Inflammatory macrophage (primary cell): ENCODE measurements at places on chromosomes 11 and 22.

- peak; percentile 91 for DNase-seq
Observed at GRCh38 chr22:46774253-46774979, 12.0 kb downstream of the TBC1D22A start.

GRCh38 chr11:134272381-134273316, 3.5 kb upstream of the GLB1L3 start:
- no peak for DNase-seq

DNA sequence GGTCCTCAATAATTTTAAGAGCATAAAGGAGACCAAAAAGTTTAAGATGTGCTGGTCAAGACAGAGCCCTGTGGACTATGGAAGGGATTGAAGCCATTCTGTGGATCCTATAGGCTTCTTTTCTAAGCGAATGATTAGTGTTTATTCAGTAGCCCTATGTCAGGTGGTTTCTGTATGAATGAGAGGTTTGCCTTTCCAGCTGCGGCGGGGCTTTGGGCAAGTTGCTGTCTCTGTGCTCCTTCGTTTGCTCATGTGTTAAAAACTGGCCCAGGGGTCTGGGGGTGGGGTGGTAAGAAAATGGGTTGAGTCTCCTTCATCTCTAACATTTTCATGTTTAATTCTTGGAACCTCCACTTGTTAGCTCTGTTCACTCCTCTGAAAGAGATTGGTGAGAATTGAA, 105.3 kb downstream of the PTPRJ start:
- no peak for DNase-seq

DNA sequence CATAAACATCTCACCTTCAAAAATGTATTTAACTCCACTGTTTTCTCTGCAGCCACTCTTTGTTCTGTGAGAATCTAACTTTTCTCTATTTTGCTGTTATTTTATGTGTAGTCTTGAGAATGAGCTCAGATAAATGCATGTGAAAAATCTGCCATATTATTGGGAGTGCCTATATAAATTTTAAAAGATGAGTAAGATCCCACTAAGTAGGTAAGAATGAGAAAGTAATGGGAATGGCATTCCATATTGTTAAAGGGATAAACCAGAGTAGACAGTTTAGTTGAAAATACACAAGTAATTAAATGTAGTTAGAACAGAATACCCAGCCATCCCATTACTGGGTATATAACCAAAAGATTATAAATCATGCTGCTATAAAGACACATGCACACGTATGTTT, 817.2 kb downstream of the FAM181B start:
- DNase-seq: no peak

- no peak for DNase-seq
Observed at GRCh38 chr22:50737728-50738648, at the start of gene ACR. TSS of gene ACR (plus strand) at chr22:50738204. CDS start at chr22:50738236, 32 bp downstream.

GRCh38 chr11:34468209-34468841, 29.6 kb downstream of the CAT start:
- peak; percentile 66 for DNase-seq

DNA sequence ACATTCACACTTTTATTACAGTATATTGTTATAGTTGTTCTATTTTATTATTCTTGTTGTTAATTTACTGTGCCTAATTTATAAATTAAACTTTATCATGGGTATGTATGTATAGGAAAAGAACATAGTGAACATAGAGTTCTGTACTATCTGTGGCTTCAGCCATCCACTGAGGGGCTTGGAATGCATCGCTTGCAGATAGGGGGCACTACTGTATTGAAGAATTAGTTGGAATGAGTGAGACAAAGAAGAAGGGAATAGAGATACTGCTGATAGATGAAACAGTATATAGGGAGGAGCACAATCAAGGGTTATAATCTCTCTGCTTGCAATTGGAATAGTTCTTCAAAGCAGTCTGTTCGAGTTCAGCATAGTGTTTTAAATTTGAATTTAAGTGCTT, 432.2 kb downstream of the RAB38 start:
- DNase-seq: no peak

DNA sequence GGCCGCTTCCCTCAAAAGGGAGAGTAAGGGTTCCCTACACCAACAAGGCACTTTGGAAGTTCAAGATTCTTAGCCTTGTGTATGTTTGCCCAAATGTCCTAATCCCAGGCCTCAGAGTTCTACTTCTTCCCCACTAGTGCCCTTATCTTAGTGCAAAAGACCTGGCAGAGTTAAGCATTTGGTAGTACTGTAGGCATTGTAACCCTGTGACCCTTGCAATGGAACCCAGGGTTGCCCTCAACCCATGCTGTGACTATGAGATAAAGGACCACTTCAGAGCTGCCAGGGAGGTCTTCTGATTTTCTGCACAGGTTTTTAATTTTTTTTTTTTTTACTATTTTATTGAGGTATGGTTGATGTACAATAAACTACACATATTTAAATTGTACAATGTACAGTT, 65.1 kb downstream of the C11orf65 start:
- DNase-seq: no peak

DNA sequence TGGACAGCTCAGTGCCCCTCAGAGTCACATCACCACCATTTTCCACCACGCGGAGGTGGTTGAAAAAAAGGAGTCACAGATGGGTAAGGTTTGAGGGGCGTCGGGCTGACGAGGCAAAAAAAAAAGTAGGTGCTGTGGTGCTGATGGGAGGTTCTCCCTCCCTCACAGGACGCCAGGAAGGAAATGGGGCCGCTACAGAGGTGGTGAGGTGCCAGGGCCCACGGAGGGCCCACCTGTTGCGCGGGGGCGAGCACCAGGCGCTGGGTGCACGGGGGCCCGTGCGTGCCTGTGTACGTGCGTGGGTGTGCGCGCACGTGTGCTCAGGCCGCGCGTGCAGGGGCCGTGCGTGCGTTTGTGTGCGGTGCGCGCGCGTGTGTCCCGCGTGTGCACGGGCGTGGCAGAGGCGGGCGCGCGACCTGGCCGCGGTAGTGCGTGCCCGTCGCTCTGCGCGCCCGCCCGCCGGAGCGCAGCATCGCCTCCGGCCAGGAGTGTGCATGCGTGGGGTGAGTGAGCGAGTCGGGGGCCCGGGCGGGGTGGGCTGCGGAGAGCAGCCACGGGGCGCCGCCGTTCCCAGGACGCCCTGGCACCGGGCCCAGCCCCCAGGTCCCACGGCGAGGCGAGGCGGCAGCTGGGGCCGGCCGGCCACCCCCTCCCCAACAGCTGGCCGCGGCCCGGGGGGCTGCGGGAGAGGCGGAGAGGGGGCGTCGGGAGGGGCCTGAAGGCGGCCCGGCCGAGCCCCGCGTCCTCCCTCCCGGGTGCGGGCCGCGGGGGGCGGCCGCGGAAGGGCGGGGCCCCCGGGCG, 2.8 kb downstream of the PDGFB start:
- no peak for DNase-seq

- peak; percentile 98 for DNase-seq
Observed at GRCh38 chr11:128695539-128696221, 1.8 kb downstream of the FLI1 start.

DNA sequence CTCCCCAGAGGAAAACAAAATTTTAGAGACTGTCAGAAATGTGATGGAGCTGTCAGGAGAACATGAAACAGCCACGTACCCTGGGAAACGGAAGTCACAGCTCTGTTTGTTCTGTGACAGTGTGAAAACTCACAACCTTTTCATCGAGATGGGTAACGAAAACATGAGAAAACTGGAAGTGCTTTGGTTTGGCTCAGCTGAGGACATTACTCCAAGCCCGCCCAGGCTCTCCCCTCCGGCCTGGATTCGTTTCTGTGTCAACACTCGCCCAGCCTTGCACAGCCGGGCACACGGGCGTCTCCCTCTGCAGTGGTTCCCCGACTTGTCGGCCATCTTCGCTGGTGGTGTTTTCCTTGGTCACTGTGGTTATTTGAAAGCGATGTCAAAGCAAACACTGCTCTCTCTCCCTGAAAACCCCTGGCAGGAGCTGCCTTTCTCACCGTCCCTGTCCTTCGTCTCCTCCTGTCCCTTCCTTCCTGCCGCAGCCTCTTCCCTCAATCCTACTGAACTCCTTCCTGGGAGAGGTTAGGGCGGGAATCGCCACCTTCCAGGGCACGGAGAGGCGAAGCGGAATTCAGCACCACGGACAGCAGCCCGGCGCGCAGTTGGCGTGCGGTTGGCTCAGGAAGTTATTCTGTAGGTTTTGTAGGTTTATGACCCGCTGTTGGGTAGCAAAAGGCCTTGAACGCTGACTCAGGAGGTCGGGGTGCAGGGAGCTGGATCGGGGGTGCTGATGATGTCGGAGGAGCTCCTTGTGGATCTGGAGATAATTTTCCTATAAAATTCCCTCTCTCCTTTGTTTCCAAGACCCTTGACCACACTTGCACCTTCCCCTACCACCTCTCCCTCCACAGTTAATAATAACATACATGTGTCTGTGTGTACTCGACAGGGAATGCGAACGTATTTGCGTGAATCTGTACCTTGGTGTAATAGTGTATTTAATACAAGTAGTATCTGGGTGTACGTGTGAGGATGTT, 13.1 kb upstream of the RPS19BP1 start:
- DNase-seq: peak; percentile 43

GRCh38 chr11:11894486-11894885, 52.7 kb downstream of the USP47 start:
- DNase-seq: no peak

GRCh38 chr11:68040101-68040956, 1.5 kb downstream of the TCIRG1 start:
- DNase-seq: peak; percentile 68
